ENCODE measurements at places on chromosomes 2 and 18.

GRCh38 chr2:8447610-8448221 lies 234.1 kb upstream of the ID2 start:
- DNase-seq = no peak

- no peak for DNase-seq
Observed at GRCh38 chr2:240405133-240405532, 30.3 kb upstream of the GPC1 start.

DNA sequence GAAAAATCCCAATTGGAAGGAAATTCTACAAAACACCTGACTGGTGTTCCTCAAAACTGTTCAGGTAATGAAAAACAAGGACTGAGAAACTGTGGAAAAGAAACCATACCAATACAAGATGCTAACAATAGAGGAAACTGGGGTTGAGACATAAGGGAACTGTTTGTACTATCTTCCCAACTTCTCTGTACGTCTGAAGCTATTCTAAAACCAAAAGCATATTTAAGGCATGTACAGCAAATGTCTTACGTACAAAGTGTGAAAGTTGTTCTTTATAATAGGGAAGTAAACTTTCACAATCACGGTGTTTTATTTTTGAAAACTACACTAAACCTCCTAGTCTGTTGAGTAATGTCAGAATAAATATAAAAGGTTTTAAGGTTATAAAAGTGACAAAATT lies 776.1 kb upstream of the RAB6C start:
- no peak for DNase-seq

DNA sequence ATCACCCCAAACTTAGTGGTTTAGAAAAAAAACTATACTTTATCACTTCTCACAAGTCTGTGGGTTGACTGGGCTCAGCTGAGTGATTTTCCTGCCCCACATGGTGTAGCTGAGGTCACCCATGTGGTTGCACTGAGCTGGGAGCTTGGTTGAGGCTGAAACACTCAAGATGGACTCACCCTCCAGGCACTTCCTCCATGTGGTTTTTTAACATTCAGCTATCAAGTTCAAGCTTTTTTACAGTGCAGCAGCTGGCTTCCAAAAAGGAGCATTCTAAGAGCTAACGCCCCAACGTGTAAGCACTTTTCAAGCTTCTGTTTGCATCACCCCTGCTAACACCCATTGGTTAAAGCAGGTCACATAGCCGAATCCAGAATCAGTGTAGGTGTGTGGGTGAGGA lies 105.9 kb upstream of the CREB1 start:
- no peak for DNase-seq

DNA sequence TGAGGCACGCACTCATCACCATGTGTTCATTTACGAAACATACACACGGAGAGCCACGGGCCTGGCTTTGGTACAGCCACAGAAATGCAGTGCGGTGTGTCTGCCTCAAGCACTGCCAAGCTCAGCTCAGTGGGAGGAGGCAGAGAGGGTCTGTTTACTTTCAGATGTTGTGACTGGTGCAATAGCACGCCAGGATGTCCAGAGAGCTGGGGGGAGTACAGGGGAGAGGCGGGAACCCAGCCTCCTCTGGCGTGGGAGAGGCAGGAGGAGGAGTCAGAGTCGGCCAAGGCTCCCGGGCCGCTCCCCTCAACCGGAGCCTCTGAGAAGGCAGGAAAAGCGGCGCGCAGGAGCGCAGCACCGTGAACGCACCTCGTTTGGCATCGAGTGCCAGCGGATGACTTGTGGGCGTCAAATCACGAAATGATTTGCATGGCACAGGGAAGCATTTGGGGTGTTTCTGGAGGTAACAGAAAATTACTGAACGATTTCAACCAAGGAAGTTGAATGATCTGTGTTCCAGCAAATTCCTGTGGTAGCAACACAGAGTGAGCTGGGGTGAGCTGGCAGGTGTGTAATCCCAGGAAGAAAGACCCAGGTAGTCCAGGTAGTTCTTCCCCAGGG lies 143.0 kb downstream of the ZNF516 start:
- DNase-seq = no peak
